ENCODE measurements at places on chromosomes 12 and 14.

- DNase-seq: no peak
Observed at GRCh38 chr14:70602254-70602653, 1.8 kb upstream of the MED6 start.

DNA sequence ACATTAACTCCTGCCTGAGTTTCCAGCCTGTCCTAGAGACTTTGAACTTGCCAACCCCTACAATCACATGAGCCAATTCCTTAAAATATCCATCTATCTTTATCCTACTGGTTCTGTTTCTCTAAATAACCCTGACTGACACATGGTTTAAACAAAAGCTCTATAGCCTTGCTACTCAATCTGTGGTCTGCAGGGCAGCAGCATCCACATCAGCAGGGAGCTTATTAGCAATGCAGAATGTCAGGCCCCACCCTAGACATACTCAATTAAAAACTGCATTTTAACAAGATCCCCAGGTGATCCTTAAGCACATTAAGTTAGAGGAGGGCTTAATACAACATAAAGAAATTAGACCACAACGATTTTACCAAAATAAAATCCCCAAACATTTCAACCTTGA is 108.3 kb upstream of the CPSF6 start:
- no peak for DNase-seq

DNA sequence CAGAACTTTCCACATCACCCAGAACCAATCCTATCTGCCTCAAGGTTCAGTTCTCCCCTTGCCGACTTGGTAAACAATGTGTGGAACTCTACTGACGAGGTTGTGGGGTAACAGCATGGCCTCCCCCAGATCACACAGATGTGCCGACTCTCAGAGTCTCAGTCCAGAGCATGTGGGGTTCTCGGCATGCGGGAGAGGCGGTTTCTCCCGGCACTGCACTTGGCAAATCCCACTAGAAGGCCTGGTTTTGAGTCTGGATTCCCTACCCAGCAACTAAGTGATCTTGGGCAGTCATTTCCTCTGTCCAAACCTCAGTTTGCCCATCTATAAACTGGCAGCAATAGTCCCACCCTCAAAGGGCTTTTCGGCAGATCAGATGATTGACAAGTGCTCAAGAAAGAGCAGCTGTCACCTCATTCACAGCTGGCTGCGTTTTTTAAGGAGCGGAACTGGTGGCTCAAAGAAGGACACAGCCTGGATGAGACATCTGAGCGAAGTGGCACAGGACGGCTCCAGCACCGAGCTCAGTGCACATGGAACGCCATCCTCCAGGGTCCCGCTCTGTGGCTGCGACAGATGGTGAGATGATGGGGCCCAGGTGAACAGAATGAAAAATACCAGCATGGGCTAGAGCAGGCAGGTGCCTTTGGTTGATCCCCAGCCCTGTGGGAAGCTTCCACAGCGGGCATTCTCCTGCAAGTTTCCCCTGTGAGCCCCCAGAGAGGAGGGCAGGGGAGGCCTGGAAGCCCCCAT is 7.3 kb downstream of the TESC start:
- no peak for DNase-seq

DNA sequence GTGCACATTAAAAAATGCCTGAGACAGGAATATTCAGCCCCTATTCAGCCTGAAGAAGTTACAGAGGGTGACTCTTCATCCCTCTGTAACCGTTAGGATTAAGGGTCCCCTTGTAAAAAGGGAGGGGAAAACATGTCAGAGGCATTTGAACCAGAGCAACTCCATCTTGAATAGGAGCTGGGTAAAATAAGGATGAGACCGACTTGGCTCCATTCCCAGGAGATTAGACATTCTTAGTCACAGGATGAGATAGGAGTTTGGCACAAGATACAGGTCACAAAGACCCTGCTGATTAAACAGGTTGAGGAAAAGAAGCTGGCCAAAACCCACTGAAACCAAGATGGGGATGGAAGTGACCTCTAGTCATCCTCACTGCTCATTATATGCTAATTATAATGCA is 19.9 kb upstream of the MDM1 start:
- no peak for DNase-seq

- no peak for DNase-seq
Observed at GRCh38 chr14:65387628-65388027, 24.9 kb upstream of the FUT8 start.

DNA sequence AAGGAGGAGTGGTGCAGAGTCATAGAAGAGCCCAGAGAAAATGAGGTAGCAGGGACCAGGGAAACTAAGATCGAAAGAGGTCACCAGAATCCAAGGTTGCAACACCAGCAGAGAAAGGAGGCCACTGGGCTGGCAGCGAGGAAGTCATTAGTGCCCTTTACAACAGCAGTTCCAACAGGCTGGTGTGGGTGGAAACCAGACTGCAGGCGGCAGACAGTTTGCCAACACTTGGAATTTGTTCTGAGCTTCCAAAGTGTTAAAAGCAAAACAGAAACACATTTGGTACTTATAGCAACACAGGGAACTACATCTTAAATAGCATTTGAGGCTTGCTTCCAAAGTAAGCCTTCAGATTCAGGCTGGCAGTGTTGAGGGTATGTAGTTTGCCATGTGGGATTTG is 95.2 kb upstream of the PWP1 start:
- DNase-seq: no peak
